T-helper 1 cell (primary cell): ENCODE measurements at places on chromosomes 3 and 15.

GRCh38 chr3:58679974-58680666, 13.5 kb upstream of the FAM3D start:
- no peak for DNase-seq

- no peak for DNase-seq
Measured at GRCh38 chr15:40134885-40135284, 26.0 kb upstream of the BUB1B start.

GRCh38 chr3:120160050-120160449, 65.8 kb upstream of the GSK3B start:
- DNase-seq, result no peak

- DNase-seq, result no peak
Measured at GRCh38 chr3:32978331-32978730, 26.9 kb downstream of the CCR4 start.

- DNase-seq, result no peak
Measured at GRCh38 chr15:75129788-75130187, 71.9 kb upstream of the C15orf39 start.

DNA sequence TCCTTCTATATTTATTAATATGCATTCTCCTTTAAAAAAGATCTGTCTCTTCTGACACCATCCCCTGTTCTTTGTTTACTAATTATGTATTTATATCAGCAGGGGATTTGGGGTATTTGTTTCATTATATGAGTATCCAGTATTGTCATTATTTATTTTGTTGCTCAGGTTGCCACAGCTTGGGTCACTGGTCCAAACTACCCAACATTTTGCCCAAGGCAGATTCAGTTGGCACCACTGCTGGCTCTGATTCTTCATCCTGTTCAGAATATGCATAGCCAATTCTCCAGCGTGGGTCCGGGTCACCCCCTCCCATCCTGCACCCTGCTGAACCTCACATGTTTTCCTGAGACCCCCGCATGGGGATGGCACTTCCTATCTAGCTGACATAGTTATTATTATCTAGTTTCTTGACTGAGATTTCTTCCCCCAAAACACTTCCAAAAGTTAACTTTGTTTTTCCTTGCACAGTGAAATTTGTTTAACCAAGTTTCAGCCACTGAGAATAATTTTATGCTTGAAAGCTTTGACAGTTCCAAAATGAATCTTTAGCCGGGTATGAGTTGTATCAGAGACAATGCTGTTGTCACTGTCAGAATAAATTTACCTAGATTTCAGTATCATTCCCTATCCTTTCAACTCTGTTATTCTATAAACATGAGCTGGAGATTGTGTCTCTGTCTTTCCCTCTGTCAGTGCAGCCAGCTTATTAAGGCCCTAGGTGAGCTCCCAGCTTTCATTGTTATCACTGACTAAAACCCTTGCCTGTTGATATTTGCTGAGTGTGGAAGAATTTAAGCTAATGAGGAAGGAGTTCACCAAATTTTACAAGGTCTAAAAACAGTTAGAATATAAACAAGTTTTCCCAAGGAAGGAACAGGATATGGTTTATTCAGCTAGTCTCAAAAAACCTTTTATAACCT, 70.3 kb downstream of the TGFBR2 start:
- DNase-seq, result no peak

GRCh38 chr15:60649845-60650548, 171.1 kb upstream of the ICE2 start:
- DNase-seq, result peak; percentile 8

- DNase-seq, result no peak
Measured at GRCh38 chr15:51600114-51600513, 22.5 kb downstream of the DMXL2 start.

GRCh38 chr3:102410616-102411015, 24.2 kb upstream of the ZPLD1 start:
- no peak for DNase-seq

DNA sequence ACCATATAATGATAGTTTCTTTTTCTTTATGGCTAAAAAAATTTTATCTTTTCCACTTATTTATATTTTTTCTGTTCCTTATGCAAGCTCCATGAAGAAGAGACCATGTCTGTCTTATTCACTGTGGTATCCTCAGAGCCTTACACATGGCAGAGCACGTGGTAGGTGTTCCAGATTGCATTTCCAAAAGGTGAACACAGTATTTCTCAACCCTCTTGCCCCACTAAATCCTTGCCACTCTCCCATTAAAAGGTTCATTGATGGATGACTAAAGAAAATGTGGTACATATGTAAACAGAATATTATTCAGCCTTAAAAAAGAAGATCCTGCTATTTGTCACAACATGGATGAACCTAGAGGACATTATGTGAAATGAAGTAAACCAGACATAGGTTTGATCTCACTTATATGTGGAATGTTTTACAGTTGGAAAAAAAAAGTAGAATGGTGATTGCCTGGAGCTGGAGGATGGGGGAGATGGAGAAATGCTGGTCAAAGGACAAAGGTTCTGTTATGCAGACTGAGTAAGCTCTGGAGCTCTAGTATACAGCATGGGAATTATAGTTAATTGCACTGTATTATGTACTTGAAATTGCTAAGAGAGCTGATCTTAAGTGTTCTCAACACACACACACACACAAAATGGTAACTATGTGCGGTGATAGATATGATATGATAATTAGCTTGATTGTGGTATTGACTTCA, 266.7 kb downstream of the CNTN3 start:
- DNase-seq, result no peak

- no peak for DNase-seq
Measured at GRCh38 chr3:17955411-17955810, 213.0 kb upstream of the TBC1D5 start.

GRCh38 chr3:30847592-30847991, 46.9 kb downstream of the GADL1 start:
- DNase-seq, result no peak

GRCh38 chr3:197674741-197675562, 61.8 kb downstream of the RUBCN start:
- no peak for DNase-seq

DNA sequence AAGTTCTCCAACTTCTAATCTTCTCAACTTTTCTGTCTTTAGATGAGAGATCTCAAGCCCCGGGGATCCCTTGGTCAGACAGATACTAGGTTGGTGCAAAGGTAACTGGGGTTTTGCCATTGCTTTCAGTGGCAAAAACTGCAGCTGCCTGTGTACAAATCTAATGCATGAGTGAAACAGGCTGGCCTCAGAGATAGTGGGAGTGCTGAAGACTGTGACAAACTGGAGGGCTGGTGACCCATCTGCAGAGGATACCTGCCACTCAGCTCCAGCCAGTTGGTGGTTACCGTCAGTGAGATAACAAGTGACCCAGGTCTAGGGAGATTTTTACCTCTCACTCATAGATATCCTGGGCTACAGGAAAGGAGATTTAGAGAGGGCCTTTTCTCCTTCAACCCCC, 85.7 kb downstream of the RYR3 start:
- no peak for DNase-seq

GRCh38 chr3:67075295-67075694, 77.2 kb downstream of the KBTBD8 start:
- DNase-seq, result no peak

GRCh38 chr3:2931265-2931664, 178.9 kb downstream of the IL5RA start:
- DNase-seq, result no peak

GRCh38 chr3:172560026-172560425, 36.8 kb upstream of the TNFSF10 start:
- no peak for DNase-seq

DNA sequence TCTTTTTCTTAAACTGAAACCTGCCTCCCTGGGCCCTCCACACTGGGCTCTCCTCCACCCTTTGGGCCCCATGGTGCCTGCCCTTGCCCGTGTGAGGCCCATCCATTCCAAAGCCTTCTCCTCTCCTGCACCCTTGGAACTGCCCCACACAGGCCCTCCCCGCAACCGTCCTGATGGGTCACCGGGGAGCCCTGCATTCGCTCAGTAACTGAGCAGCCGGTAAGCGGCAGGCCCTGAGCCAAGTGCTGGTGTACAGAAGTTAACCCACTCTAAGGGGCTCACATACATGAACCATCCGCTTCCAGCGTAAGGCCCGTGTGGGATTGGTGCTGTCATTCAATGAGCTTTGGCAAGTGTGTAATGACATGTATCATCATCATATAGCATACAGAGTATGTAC, 5.4 kb upstream of the LRRC15 start:
- DNase-seq, result no peak

DNA sequence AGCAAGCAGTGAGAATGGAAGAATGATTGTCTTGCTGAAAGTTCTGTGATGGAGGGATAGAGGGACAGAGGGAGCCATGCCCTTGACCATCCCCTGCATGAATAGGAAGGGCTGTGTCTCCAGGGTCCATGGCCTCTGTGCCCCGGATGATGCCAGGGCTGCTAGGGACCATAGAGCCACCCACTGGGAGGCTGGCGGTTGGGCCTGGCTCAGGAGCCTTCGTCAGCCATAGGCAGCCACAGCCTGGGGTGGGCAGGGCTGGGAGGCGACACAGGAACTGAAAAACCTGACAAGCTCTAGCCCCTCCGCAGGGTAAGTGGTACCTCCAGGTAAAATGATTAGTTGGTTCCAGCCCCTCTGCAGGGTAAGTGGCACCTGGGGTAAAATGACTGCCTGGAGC, 19.1 kb upstream of the LAMP3 start:
- no peak for DNase-seq

DNA sequence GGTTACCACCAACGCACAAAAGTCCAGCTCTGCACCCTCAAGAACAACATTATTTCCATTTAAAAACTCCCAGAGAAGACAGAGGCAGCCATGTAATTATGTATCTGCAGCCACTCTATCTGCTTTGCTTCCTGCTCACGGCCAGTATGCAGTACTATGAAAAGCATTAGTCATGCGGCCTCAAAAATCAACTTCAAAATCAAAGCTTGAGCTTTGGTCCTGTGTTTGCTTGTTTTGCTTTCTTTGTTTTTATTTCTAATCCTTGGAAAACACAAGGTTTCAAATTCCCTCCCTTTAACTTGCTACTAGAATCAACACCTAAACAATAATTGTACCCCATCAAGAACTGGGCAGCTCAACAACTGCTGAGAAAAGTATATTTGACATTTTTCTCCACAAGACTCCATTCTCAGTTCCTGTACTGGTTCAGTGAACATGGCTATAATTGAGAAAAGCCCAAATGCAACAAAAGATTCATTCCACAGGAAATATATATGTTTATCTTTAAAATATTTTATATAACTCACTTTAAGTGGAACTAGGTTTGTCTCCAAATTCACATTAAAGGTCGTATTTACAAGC, 37.6 kb downstream of the GBE1 start:
- no peak for DNase-seq

GRCh38 chr3:135678386-135678785, 287.1 kb upstream of the PPP2R3A start:
- DNase-seq, result no peak

- no peak for DNase-seq
Measured at GRCh38 chr15:75164625-75165350, 36.9 kb upstream of the C15orf39 start.

DNA sequence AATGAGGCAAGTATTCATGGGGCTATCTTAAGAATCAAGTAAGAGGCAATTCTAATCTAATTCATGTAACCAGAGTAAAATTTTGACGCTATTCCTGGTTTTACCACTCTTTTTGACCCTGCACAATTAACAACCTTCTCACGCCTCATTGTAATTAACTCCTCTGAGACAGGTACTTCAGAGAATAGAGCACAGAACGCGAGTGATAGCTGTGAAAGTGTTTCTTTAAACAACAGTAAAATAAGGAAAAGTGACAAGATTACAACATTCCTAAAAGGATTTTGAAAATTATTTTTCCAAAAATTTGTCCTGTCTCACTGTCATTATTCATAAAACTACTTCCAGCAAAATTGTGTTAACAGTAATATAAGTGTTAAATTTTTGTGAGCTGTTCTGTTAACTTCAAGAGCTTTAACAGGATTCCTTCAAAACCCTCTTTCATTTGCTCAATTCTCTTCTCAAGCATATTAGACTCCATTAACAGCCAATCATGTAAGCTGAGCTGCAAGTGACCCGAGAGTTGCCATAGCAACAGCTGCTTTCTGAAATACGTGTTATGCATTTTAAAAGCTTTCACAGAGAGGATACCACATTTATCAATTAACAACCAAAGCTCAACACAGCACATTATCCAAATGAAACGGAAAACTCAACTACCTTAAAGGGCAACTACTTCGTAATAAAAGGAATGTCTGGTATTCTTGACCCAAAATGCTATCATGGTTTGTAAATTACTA, 93.1 kb downstream of the STAG1 start:
- no peak for DNase-seq

GRCh38 chr15:83323296-83323711, 38.8 kb upstream of the BNC1 start:
- DNase-seq, result no peak

- no peak for DNase-seq
Measured at GRCh38 chr15:81567924-81568323, 193.9 kb upstream of the TMC3 start.

DNA sequence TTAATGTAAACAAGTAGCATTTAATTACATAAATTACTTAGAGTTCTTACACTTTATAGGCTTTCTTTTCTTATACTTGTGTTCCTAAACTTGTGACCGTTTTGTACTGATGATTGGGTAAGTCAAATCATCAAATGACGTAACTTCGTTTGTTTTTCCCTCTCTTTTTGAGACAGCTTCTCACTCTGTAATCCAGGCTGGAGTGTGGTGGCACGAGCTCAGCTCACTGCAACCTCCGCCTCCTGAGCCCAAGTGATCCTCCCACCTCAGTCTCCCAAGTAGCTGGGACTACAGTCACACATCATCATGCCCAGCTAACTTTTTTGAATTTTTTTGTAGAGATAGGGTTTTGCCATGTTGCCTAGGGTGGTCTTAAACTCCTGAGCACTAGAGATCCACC, 226.0 kb downstream of the TCF12 start:
- no peak for DNase-seq

GRCh38 chr3:48023377-48023776, 7.2 kb upstream of the MAP4 start:
- DNase-seq, result no peak

- DNase-seq, result no peak
Measured at GRCh38 chr3:53744351-53744750, 101.9 kb downstream of the CHDH start.

DNA sequence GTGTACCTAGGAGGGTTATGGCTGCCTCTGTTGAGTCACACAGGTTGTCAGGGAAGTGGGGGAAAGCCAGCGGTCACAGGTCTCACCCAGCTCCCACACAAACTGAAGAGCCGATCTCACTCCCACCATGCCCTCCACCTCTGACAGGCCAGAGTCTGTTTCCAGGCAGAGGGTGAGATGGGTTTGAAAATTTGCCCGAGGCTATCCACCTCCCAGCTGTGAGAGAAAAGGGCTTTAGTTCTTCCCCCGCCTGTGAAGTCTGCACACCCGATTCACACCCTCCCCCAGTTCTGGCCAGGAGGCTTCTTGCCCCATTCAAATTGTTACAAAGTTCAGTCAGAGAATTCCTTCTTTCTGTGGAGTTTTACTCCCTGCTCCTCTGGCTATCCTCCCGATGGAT, 446.9 kb downstream of the EDEM1 start:
- no peak for DNase-seq

GRCh38 chr3:27115352-27115751, 253.8 kb downstream of the NEK10 start:
- no peak for DNase-seq
